Natural killer cell (primary cell): ENCODE measurements at places on chromosomes 4 and X.
A peak's percentile ranks its signal among the peaks of the same experiment; 100 is the strongest.

DNA sequence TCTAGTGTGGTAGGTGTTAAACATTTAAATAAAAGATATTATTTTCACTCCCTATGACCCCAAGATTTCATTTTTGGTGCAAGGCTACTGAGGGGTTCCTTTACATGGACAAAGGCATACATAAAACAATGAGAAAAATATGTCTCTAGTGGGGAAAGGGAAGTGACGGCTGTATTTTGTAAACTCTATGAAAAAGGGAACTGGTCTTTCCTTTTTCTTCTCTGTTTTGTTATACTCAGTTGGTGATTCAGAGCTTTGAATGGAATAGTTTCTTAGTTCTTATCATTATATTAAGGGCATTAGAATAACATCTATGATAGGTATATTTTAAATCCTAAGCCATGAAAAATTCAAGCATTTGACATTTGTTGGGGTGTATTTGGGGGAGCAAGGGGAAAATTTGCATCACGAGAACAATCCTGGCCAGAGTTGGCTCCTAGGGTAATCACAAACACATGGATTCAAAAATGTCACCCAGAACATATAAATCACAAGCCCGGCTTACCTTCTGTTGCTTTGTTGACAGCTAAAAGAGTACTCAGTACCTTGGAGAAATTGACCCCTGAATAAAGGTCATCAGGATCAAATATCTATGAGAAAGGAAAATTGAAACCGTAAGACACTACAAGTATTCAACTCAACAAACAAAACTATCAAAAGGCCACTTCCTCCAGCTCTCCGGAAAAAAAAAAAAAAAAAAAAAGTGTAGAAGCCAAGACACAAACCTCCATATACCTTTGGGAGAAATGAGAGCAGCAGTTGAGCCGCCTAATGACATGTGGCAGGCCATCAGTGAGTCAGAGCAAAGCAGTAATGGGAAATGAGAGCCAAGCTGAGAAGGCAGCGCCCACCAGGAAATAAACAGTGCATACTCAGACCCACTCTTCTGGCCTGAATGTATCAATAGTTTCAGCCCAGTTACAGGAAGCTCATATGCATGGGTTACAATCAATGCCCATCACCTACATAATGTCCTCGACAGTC is 33.4 kb downstream of the ARHGEF6 start:
- peak overlapping the region; percentile 60 for H3K27ac ChIP-seq
- no peak overlapping the region for H3K4me3 ChIP-seq
- DNase-seq: no peak
- H3K4me1 ChIP-seq: peaks cover 11% of the 10 kb centered on the region
- H3K27me3 ChIP-seq: no peaks in the 10 kb centered on the region

- no peak overlapping the region for H3K4me3 ChIP-seq
- H3K27ac ChIP-seq: no peak overlapping the region
Measured at GRCh38 chr4:137253949-137254348, 278.3 kb downstream of the PCDH18 start.

DNA sequence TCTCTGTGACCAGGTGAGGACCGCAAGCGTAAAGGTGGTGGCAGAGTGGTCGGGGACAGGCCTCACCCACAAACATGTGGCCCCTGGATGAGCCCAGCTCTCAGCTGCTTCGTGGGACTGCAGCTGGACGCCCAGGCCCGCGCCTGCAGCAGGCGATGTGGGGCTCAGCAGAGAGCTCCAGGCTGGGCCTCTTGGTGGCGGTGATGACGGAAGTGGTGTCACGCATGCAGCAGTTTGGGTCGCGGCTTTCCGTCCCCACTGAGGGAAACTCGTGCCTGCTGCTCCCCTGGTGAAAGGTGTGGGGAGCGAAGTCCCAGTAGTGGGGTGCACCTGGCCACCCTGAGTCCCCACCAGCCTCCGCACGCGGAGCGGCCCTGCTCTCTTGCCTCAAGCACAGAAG is 26.9 kb downstream of the PCGF3 start:
- no peak for DNase-seq
- H3K4me1 ChIP-seq: no peaks in the 10 kb centered on the region
- no peak overlapping the region for H3K27ac ChIP-seq
- no peak overlapping the region for H3K4me3 ChIP-seq
- H3K36me3 ChIP-seq: peaks cover 39% of the 10 kb centered on the region

DNA sequence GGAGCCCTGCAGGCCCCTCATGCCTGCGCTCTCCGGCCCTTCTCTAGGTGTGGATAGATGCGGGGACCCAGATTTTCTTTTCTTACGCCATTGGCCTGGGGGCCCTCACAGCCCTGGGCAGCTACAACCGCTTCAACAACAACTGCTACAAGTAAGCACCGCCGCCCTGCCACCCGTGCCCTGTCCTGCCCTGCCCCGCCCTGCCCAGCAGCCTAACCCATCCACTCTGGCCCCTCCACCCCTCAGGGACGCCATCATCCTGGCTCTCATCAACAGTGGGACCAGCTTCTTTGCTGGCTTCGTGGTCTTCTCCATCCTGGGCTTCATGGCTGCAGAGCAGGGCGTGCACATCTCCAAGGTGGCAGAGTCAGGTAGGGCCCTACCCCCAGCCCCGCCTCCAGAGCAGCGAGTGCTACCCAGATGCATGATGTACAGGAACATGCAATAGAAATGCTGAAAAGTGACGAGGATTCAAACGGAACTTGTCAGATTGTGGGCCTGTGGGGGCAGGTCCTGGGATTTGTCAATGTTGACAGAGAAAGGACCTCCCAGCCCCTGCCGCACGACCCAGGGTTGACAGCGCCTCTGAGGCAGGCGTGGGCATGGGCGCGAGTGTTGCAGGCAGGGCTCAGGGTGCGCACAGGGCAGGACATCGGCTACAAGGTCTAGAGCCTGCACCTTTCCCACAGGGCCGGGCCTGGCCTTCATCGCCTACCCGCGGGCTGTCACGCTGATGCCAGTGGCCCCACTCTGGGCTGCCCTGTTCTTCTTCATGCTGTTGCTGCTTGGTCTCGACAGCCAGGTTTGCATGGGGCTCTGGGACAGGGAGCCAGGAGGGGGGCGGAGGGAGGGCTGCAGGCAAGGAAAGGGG is 5.7 kb downstream of the SLC6A8 start:
- DNase-seq: no peak
- peaks cover 2% of the 10 kb centered on the region for H3K4me1 ChIP-seq
- H3K27me3 ChIP-seq: no peaks in the 10 kb centered on the region
- H3K36me3 ChIP-seq: no peaks in the 10 kb centered on the region
- no peak overlapping the region for H3K4me3 ChIP-seq

- H3K4me1 ChIP-seq: peaks cover 2% of the 10 kb centered on the region
- no peak for DNase-seq
- no peaks in the 10 kb centered on the region for H3K36me3 ChIP-seq
Measured at GRCh38 chr4:174592985-174593335, 70.7 kb upstream of the HPGD start.

DNA sequence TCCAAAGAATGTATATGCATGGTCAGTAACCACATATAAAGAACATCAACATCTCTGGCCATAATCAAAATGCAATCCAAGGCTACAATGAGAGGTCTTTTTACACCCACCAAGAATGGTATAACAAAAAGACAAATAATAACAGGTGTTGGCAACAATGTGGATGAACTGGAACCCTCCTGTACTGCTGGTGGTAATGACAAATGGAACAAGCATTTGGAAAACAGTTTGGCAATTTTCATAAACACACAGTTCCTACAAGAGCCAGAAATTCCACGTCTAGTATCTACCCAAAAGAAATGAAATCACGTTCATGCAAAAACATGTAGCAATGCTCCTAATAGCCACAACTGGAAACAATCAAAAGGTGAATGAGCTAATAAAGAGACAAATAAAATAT is 11.7 kb downstream of the UGT2B4 start:
- no peak overlapping the region for H3K4me3 ChIP-seq
- H3K36me3 ChIP-seq: no peaks in the 10 kb centered on the region
- no peaks in the 10 kb centered on the region for H3K4me1 ChIP-seq
- no peaks in the 10 kb centered on the region for H3K27me3 ChIP-seq
- DNase-seq: no peak

DNA sequence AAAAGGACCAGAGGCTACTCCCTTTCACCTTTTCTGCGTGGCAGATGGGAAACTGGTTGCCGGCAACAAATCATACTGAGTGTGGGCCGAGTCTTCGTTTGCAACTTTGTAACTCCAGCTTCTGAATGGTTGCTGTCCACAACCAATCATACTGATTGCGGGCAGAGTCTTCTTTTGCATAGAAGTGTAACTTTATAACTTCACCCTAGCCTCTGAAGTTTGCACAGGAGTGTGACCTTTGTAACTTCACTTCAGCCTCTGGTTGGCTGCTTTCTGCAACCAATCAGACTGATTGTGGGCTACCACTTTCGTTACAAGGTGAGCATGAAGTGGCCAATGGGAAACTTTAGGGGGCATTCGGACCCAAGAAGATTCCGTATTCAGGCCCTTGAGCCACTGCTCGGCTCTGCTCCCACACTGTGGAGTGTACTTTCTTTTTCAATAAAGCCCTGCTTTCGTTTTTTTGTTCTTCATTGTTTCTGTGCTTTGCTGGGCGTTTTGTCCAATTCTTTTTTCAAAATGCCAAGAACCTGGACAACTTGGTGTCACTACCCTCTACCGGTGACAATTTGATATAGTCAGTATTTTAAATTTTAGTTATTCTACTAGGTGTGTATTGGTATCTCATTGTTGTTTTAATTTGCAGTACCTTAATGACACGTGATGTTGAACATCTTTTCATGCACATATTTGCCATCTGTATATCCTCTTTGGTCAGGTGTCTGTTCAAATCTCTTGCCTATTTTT is 9.0 kb upstream of the PAGE5 start:
- no peak for DNase-seq
- H3K4me1 ChIP-seq: no peaks in the 10 kb centered on the region
- H3K27me3 ChIP-seq: no peaks in the 10 kb centered on the region
- H3K27ac ChIP-seq: no peak overlapping the region

DNA sequence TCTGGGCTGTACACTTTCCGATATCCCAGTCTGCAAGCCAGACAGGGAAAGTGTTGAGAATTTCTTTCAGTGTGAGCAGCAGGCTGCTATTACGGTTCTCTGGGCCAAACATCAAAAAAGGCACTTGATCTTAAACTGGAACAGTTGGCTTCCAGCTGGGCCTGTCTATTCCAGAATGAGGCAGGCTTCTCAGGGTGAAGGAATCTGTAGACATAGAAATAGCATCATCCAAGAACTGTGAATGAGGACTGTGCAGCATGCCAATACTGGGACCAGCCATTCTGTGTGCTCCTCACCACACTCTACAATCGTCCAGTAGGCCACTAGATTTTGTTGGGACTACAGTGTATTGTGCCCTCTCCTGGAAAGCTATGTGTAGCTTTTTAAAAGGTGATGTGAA is 31.1 kb downstream of the ART3 start:
- no peaks in the 10 kb centered on the region for H3K27me3 ChIP-seq
- no peak for DNase-seq
- H3K4me3 ChIP-seq: no peak overlapping the region
- H3K36me3 ChIP-seq: no peaks in the 10 kb centered on the region
- H3K27ac ChIP-seq: no peak overlapping the region

DNA sequence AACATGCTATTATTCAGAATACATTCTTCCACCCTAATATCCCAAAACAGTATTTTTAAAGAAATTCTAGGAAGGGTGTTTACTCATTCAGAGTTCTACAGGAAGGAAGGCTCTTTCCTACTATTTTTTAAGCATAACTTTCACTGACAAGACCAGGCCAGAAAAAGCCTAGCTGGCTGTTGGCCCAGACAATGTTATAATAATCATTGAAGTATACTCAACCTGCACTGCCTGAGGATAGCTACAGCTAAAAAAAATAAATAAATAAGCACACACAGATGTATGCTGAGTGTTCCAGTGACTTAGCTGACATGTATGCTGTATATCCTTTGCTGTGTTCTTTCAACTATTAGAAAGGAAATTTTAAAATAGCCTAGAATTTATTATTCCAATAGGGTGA is 145.8 kb upstream of the SPRY1 start:
- H3K27me3 ChIP-seq: no peaks in the 10 kb centered on the region
- no peak overlapping the region for H3K27ac ChIP-seq
- no peak overlapping the region for H3K4me3 ChIP-seq

- no peaks in the 10 kb centered on the region for H3K27me3 ChIP-seq
- no peaks in the 10 kb centered on the region for H3K4me1 ChIP-seq
- H3K4me3 ChIP-seq: no peak overlapping the region
- DNase-seq: no peak
- H3K27ac ChIP-seq: no peak overlapping the region
Measured at GRCh38 chrX:15451913-15452312, 41.2 kb downstream of the PIR start.

- no peak overlapping the region for H3K27ac ChIP-seq
- H3K36me3 ChIP-seq: no peaks in the 10 kb centered on the region
- no peak for DNase-seq
- no peak overlapping the region for H3K4me3 ChIP-seq
- no peaks in the 10 kb centered on the region for H3K27me3 ChIP-seq
Measured at GRCh38 chr4:98833384-98833783, 95.5 kb downstream of the EIF4E start.

DNA sequence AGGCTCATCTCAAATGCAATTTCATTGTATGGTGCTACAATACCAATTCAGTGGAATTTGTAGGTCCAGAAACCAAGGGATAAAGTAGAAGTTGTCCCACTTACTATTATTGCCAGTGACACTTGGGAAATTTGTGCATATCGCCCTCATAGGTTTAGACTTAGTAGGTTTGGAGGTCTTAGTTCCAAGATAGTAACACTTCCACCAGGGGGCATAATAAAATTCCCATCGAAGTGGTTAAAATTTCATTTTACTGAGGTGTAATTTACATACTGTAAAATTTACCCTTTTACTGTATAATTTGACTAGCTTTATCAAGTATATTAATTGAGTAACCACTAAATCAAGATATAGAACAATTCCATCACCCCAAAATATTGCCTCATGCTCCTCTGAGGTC is 174.6 kb downstream of the INPP4B start:
- no peak overlapping the region for H3K27ac ChIP-seq
- H3K4me3 ChIP-seq: no peak overlapping the region
- DNase-seq: no peak
- no peaks in the 10 kb centered on the region for H3K27me3 ChIP-seq
- H3K4me1 ChIP-seq: no peaks in the 10 kb centered on the region
- no peaks in the 10 kb centered on the region for H3K36me3 ChIP-seq

GRCh38 chr4:57444671-57445070 is 334.5 kb upstream of the IGFBP7 start:
- no peak overlapping the region for H3K27ac ChIP-seq
- H3K4me3 ChIP-seq: no peak overlapping the region
- no peaks in the 10 kb centered on the region for H3K4me1 ChIP-seq

DNA sequence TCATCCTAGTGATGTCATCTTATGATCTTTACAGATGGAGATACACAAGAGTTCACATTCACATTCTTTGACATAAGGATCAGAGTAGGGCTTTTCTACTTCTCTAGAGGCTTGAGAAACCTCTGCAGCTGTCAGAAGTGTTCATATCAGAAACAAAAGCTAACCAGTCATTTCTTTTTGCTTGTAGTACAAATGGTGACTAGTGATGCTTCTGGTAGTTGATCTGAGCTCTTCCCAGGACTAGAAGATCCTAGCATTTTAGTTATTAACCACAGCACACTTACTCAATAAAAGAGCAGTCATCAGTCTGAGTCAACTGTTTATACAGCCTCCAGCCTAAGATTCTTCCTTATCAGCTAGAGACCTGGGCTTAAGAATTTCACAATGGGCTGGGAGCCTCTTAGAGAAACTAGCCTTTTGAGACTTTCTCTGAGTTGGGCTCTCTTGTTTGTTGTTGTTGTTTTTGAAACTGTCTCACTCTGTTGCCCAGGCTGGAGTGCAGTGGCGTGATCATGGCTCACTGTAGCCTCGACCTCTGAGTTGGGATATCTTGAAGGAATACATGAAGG is 84.1 kb downstream of the TMEM164 start:
- H3K4me1 ChIP-seq: peaks cover 6% of the 10 kb centered on the region
- no peaks in the 10 kb centered on the region for H3K27me3 ChIP-seq
- H3K36me3 ChIP-seq: no peaks in the 10 kb centered on the region
